GM04504 (cell line): ENCODE measurements at places on chromosomes 11 and 22.

DNA sequence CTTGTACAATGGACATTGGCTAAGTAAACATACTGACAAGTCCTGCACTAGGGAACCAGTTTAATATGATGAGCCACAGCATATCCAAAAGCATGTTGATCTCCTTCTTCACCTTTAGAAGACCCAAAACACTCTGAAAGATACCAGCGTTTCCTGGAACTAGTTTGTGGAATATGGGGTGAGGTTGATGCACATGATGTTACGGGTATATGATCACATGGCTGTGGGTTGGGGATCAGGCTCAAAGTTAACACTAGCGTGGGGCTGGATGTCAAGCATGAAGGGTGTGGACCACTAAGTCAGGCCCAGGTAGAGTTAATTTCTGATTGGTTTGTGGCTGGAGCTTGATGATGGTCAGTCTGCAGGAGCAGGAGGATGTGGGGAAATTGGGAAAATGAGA lies 9.0 kb downstream of the IGLL5 start:
- no peak for DNase-seq

DNA sequence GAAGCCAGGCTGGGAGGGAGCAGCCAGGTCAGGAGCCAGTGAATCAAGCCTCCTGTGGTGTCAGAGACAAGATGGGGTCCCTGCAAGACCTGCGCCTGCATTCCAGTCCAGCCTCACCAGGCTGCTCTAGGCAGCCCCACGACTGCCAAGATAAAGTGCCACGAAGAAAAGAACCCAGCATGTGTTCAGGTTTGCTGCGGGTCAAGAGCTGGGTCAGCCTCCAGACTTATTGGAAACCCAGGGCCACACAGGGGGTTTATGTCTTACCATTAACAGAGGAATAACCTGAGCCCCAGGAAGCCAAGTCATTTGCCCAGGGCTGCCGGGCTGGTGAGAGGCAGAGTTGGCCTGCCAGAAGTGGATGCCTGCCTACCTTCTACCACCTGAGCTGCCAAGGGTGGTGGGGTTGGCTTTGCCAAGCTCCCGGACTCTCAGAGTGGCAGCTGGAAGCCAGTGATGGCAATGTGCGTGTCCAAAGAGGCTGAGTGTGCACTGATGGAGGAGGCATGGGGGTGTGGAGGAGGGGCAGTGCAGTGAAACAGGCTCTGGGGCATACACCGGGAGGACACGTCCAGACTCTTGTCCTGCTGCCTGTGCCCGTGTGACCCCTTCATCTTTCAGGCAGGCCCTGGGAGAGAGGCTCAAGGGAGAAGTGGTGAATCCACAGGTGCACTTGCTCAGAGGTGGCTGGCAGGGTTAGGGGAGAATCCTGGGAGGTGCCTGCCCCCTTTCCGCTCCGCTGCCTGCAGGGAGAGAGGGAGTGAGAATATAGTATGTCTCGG lies 1.7 kb downstream of the RASD2 start:
- DNase-seq: no peak

DNA sequence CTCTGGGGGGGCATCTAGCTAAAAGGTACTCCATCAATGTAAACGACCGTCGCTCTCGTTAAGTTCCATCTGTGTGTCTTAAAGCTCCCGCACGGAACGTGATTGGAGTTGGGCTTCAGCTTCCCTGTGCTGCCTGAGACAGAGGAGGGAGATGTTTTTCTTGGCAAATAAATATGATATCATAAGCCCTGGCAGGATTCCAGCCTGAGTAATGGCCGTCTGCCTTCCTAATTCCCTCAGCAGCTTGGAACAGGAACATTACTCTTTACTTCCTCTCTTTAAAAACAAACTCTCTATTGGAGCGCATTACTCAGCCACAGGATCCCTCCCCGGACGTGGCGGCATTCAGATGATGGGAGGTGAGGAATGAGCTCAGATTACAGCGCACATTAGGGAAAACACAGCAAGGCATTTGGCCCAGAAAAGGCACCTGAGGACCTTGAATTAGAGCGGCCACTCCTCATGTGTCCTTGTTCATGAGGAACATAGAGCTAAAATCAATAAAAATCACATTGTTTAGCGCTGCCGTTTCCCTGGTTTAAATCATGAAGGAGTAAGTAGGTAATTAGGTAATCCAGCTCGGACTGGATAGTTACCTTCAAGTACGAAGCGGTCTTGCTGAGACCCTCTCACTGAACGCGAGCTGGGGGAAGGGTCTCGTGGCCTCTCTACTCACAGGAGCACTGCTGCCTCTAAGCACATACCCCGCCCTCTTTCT lies 230.4 kb downstream of the ST3GAL4 start:
- peak; percentile 84 for DNase-seq

GRCh38 chr11:106733635-106734034 lies 284.6 kb downstream of the GUCY1A2 start:
- DNase-seq: no peak

GRCh38 chr11:64919627-64920026 lies 2.6 kb upstream of the ATG2A start:
- no peak for DNase-seq

DNA sequence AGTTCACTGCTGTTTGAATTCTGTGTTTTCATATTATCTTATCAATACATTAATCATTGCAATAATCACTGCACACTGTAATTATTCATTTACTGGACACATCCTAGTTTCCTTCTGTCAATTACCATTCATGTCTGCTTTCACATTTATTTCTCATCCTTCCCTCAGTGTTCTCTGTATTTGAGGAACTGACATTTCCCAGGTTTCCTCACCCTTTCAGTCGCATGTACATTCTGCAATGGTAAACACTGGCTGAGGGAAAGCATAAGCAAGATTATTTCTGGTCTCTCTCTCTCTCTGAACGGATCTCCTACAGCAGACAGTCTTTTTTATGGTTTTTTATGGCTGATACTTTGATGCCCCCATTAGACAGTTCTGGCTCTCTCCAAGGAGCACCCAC lies 4.2 kb upstream of the HBD start:
- DNase-seq: no peak

DNA sequence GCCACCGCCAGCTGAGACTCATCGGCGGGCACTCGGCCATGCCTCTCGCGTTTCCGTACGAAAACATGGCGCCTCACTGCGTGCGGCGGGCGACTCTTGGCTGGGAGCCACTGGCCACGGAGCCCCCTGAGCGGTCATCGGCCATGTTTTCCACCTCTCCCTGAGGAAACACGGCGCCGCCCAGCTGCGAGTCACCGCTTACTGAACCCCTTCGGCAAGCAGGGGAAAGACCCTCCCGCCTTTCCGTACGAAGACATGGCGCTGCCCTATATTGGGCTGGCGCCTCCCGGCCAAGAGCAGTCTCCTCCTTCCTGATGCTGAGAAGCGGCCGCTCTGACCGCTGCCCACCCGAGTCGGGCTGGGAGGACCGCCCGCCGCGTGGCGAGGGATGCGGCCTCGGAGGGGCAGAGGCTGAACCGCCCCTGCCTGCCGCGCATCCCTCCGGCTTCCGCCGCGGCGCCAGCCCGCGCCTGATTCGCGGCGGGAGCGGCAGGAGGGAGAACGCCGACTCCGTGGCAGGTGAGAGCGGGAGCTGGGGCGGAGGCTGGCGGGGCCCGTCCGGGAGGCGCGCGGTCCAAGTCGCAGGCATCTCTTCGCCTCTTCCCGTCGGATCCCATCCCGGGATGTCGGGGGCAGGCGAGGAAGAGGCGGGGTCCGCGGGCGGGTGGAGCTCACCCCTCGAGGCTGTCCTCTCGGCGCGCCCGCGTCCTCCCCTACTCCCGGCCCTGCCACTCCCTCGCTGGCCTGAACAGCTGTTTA lies at the start of gene TCP11L1:
Gene TCP11L1 (plus strand): TSS at position 299 of the 759 bp plus-strand sequence. CDS start 4,202 bp downstream, outside the sequence.
- DNase-seq: peak; percentile 86

DNA sequence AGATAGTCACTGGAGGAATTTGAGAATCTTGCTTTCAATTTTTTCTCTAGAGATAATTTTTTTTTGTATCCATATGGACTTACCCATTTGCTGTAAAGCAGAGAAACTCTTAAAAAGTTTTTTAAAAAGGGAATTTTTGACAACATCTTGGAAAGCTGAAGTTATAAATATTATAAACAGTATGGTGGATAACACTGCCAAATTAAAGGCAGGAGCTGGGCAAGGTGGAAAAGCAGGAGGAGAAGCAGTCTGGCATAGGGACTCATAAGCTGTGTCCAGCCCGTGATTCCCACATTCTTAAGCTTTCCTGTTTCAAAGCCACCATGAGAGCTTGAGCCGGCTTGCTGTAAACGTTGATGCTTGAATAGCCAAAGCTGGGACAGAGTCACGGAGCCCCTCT lies 149.5 kb downstream of the NAV2 start:
- DNase-seq: no peak

- DNase-seq: peak; percentile 30
These were observed 17.2 kb downstream of the KIAA1671 start for GRCh38 chr22:24969560-24970301.

- no peak for DNase-seq
These were observed 29.6 kb downstream of the RTN4R start for GRCh38 chr22:20238536-20238900.

DNA sequence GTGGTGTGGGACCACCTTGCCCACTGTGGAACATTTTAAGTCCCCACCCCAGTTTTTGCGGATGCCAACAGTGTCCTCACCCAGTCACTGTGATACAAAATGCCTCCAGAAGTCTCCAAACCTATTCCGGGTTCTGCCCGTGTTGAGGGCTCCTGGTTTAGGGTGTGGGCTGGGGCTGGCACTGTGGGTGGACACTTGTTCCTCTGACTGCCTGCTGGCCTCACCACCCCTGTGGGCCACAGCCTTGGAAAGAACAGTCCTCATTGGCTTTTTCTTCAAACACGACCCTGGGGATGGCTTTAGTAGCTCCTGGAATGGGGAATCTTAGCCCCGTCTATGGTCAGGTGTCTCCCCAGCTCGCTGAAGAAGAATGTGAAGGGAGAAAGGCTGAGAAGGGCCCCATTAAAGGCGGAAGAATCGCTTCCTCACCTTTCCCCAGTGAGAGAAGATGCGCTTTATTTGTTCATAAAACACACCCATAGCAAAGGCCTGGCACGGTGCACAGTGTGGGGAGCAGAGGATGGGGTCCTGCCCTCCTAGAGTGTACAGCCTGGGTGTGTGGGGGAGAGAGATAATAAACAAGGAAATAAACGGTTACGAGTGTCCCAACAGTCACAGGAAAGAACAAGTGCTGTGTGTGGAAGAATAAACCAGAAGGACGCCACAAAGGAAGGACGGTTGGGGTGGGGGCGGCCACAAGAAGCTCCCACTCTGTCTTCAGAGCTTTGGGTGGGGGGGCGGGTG lies 91.6 kb upstream of the SLC22A12 start:
- DNase-seq: no peak

GRCh38 chr11:72072348-72072747 lies 8.0 kb downstream of the NUMA1 start:
- DNase-seq: peak; percentile 44

- no peak for DNase-seq
These were observed 815.9 kb downstream of the KCNA4 start for GRCh38 chr11:29200791-29201562.

- no peak for DNase-seq
These were observed 28.5 kb downstream of the DCDC1 start for GRCh38 chr11:31340903-31341572.

GRCh38 chr11:116224154-116224888 lies 548.5 kb downstream of the BUD13 start:
- peak; percentile 2 for DNase-seq

DNA sequence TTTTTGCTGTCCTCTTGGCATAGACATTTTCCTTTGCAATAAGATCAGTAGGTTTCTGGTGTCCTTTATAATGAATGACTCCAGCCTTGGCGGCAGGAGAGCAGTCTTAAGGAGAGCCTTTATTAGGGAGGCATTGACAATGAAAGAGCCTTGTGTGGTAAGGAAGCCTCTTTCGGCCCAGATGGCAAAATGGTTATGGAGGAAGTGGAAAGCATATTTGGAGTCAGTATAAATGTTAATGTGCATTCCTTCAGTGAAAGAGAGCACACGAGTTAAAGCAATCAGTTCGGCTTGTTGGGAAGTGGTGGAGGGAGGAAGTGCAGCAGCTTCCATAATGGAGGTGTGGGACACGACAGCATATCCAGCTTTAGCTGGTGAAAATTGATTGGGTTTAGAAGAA lies 18.1 kb upstream of the ANO1 start:
- no peak for DNase-seq

GRCh38 chr11:71962428-71963038 lies 33.7 kb downstream of the RNF121 start:
- DNase-seq: no peak

DNA sequence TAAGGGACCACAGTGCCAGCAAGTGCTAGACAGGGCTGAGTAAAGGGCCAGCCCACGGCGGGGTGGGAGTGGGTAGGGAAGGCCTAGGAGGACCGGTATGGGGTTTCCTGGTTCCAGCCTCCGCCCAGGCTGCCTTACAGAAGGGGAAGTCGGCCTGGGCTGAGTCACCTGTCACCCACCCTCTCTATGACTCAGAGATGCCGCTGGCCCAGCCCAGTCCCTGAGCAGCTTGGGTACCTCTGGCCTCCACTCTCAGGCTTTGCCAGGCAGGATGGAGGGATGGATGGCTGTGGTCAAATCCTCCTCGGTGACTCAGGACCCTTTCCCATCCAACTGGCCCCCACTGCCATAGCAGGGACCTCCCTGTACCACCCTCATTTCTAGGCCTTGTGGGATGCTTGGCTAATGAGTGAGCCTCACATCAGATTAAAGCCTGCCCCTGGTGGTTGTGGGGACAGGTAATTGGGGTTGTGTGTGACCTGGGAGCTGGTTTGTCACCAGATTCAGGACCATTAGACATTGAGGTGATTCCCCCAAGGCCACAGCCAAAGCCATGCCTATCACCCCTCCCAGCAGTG lies 13.9 kb downstream of the SLC35E4 start:
- DNase-seq: no peak

GRCh38 chr11:8289492-8289918 lies 25.8 kb upstream of the LMO1 start:
- no peak for DNase-seq
